ENCODE measurements at places on chromosomes 5 and 9. TPM values are rescaled to one million over a fixed set of nuclear protein-coding genes. Genes with fewer than 3 reads are reported as not detected.

- peak; percentile 90 for DNase-seq
Measured at GRCh38 chr9:134602547-134603362, 38.8 kb upstream of the COL5A1 start.

DNA sequence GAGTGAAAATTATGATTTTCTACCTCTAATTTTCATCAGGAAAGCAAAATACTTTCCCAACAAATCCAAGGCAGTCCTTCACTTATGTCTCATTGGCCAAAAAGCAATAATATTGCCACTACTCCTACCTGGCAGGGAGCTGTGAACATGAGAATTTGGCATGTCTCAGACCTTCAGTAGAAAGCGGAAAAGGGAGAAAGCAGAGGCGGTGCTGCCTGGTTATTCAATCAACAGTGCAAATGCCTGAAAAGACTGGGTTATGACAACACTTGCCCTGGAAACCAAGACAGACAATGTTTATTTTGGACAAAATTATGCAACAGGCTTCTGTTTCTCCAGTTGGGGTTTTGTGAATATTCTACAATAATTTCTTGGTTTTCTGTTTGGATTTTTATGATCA, 194.4 kb downstream of the TAF11L14 start:
- peak; percentile 91 for DNase-seq

DNA sequence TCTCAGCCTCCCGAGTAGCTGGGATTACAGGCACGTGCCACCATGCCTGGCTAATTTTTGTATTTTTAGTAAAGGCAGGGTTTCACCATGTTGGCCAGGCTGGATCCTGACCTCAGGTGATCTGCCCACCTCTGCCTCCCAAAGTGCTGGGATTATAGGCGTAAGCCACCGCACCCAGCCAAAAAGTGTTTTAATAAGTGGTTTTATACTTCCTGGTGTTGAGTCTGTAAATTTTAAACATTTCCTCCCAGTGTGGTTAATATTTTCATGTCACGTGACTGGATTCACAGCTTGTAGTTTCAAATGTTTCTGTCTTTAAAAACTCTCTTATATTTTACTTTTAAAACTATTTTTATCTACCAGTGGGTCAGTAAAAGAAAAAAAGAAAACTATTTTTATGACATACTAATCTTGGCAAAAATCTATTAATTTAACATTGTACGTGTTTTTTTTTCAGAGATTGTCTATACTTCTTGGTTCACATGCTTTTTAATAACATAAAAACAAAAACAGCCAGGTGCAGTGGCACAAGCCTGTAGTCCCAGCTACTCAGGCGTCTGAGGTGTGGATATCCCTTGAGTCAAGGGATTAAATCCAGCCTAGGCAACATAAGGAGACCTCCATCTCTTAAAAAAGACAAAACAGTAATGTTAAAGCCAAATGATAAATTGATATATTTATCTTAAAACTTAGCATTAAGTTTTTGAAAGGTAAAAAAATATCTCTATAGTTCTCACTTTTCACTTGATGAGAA, 117.1 kb downstream of the DMXL1 start:
- DNase-seq = no peak

GRCh38 chr9:90808398-90808797, 6.8 kb downstream of the SYK start:
- DNase-seq = no peak

- DNase-seq = no peak
Measured at GRCh38 chr9:3648266-3648665, 122.5 kb upstream of the RFX3 start.

DNA sequence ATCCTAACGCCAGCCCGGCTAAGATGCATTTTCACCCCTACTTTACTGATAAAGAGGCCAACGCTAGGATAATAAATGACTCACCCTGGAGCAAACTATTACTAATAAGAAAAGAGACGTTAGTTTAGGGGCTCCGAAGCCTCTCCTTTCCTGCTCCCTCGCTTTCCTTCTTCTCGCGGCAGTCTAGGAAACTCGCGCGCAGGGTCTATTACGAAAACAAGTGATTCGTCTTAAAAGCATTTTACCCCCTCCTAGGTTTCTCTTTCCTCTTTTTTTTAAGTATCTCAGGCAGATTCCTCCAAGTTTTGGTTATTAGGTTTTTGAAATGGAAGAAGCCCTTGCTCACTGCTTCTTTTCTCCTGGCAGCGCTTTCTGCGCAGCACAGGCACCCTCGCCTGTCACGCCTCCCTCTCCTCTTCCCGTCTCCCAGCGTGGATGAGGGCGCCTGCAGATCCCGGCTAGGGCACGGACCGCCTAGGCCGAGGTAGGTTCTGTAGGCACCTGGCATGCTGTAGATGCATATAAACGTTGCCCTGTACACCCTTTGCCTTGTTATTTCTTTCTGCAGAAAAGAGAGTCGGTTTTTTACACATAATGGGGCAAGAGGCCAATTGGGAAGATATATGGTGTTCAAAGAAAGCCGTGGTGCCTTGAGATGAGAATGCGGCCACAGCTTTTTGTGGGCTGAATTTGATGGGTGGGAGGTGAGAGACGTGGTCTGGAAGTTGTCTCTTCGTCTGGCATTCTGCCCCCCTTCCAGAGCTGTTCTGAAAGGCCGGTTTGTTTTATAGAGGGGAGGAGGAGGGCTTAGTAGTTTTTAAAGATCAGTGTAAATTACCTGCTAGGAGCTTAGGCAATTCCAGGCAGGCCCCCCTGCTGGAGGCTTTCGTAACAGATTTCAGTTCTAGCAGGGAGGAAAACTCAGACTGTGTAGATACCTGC, 983 bp downstream of the GCNT1 start:
- DNase-seq = peak; percentile 37

DNA sequence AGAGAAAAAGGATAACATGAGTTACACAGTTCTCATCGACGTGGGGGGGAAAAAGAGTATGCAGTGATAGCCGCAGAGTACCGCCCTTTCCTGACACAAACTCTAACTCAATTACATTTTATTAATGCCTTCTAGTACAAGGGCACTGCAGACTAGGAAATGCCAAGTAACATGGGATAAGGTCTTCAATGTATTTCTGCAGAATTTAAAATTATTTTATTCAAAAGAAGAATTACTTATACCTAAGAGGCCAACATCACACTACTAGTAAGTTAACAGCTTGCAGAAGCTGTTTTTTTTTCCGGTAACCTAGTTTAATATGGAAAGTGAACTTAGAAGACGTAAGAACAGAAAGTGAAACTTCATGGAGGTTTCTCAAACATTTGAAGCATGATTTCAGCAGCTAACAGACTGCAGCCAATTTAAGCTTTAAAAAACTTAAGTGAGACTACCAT, 3.9 kb downstream of the SETX start:
- DNase-seq = no peak

DNA sequence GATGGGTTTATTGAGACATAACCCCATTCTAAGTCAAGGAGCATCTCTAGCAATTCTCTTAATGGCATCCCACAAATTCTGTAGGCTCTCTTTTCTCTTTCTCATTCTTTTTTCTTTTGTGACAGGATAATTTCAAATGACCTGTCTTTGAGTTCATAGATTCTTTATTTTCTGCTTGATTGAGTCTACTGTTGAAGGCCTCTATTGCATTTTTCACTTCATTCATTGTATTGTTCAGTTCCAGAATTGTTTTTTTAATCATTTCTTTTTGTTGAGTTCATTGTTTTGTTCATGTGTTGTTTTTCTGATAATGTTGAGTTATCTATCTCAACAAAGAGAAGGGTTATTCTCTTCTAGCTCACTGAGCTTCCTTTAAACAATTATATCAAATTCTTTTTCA, 144.7 kb upstream of the IL12B start:
- no peak for DNase-seq

- no peak for DNase-seq
Measured at GRCh38 chr9:85020791-85021190, 351.3 kb downstream of the NTRK2 start.

- DNase-seq = peak; percentile 77
Measured at GRCh38 chr5:142320430-142320738, 4.4 kb downstream of the SPRY4 start.

DNA sequence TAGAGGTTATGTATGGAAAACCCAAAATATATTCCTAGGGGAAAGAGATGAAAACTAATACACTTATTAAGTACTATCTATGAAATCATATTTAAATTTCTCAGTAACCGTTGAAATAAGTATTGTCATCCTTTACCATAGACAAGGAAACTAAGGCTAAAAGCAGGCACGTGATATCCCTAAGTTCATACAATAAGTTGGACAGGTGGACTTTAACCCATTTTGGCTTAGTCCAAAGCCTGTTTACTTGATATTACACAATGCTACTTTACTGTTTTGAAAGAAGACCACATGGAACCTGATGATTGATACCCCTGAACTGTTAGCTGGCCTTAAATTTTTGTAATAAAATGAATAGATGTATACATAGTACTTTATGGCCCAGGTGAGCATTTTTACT, 3.5 kb downstream of the NFX1 start:
- DNase-seq = no peak

- DNase-seq = peak; percentile 90
Measured at GRCh38 chr5:134525683-134526482, 413 bp downstream of the JADE2 start.

DNA sequence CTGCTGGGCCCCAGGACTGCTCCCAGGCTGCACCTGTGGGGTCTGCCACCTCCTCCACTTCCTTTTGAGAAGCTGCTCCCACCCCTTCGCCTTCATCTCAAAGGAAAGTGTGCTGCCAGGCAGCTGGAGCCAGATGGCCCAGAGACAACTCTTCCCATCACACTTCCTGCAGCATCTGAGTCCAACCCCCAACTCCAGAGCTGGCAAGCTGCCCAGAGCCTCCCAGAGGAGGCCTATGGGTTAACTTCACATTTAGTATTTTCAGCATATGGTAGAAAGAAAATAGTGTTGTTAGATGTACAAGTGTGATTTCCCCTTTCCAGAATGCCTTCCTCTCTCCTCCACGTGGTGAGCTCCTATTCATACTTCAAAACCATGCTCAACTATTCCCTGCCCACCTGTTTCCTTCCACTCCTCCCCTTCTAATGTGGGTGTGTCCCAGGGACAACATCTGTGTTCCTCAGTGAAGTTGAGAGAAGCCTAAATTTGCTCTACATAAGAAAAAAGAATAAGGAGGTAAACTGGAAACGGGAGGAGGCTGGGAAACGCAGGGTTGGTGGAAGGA, 38.6 kb upstream of the KCNMB1 start:
- DNase-seq = peak; percentile 95

DNA sequence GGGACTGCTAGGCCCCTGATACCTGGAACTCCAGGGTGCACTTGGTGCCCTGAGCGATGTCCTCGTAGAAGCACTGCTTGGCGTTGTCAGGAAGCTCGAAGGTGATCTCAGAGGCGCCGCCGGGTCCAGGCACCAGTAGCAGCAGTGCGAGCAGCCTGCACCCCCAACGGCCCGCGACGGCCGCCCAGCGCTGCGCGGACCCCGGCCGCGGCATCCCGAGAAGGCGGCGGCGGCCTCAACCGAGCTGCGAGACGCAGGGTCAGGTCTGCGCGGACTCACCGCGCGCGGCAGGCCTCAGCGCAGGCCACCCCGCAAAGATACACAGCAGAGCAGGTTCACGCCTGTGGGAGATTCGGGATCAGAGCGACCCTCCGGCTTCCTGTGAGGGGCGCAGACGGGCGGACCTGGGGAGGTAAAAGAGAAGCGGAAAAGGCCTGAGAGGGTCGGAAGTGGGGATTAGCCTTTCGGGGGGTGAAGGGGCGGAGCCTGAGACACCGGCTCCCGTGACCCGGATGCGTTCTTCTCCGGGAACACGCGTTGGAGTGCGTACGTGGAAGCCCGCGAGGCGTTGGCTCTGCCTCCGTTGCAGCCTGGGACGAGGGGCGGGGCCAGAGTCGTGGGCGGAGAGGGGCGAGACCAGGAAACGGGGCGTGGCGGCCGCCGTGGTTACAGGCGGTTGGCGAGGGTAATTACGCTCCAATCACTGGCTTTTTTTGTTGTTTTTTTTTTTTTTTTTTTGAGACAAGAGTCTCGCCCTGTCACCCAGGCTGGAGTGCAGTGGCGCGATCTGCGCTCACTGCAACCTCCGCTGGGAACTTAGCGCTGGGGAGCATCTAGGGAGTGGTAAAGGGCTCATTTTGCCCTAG, at the start of gene TMED7:
Gene TMED7, minus strand, starts transcription at position 458 of the 866 bp plus-strand sequence. Its CDS starts 244 bp downstream, at position 214.
- peak; percentile 99 for DNase-seq

DNA sequence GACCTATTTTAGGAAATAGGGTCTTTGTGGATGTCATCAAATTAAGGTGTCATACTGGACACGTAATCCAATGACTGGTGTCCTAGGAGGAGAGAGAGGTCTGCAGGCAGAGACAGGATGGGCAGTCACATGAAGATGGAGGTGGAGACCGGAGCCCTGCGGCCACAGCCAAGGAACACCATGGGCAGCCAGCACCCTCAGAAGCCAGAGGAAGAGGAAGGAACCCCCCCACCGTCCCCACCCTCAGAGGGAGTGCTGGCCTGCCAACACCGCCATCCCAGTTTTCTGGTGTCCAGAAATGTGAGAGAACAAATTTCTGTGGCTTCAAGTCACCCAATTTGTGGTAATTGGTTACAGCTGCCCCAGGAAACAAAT, 88.3 kb downstream of the NSUN2 start:
- DNase-seq = no peak

- DNase-seq = no peak
Measured at GRCh38 chr9:72540348-72540873, 19.0 kb downstream of the TMC1 start.

DNA sequence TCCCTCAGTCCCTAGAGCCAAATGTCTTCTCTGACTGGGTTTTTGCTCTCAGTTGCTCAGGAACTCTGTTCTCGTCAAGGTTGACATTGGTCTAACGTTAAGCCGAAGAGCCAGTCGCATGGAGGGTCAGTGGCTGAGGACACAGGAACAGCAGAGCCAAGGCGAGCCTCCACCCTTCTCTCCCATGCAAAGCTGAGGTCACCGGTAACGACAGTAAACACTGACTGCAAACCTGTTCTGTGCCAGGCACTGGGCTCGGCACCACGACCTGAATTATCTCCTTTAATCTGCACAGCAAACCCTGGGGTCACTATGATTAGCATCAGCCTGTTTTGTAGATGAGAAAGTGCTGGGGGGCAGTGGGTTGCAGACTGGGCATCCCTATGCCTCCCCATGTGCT, 171.0 kb downstream of the COL23A1 start:
- DNase-seq = no peak

GRCh38 chr9:21994556-21995005, at the start of gene CDKN2B-AS1:
CDKN2B-AS1 (plus strand) TSS chr9:21994791.
- DNase-seq = peak; percentile 59

- DNase-seq = no peak
Measured at GRCh38 chr5:138951986-138952735, 77.0 kb upstream of the LRRTM2 start.

ADGRD2 gene
- polyA plus RNA-seq = not detected

GAPT gene
- polyA plus RNA-seq = 0.76 TPM

TRIM14 gene
- 2.0 TPM for polyA plus RNA-seq

FYB1 gene
- polyA plus RNA-seq = 1.9 TPM

GKAP1 gene
- 18.1 TPM for polyA plus RNA-seq

ANKRD34B gene
- 0.23 TPM for polyA plus RNA-seq

PPP3R2 gene
- polyA plus RNA-seq = not detected

All from muscle of leg (tissue), 16 donors.